Naive thymus-derived CD4-positive, alpha-beta T cell (primary cell): ENCODE measurements at places on chromosomes 13 and 19. TPM values are rescaled to one million over a fixed set of nuclear protein-coding genes. Genes with fewer than 3 reads are reported as not detected.
A peak's percentile ranks its signal among the peaks of the same experiment; 100 is the strongest.

Gene HPN
- total RNA-seq: not detected

- no peak overlapping the region for H3K4me3 ChIP-seq
- H3K27me3 ChIP-seq: no peaks in the 10 kb centered on the region
- H3K4me1 ChIP-seq: no peaks in the 10 kb centered on the region
- H3K36me3 ChIP-seq: no peaks in the 10 kb centered on the region
Observed at GRCh38 chr13:20997301-20998161, 63.9 kb downstream of the LATS2 start.

- H3K36me3 ChIP-seq: peaks cover 4% of the 10 kb centered on the region
- no peaks in the 10 kb centered on the region for H3K27me3 ChIP-seq
- H3K4me3 ChIP-seq: peak overlapping the region; percentile 49
- H3K27ac ChIP-seq: peak overlapping the region; percentile 75
- peaks cover 12% of the 10 kb centered on the region for H3K4me1 ChIP-seq
- DNase-seq: peak; percentile 37
Observed at GRCh38 chr19:610071-610800, 20.6 kb downstream of the HCN2 start.

GRCh38 chr13:99693852-99694611 is 192.8 kb downstream of the TM9SF2 start:
- no peaks in the 10 kb centered on the region for H3K4me1 ChIP-seq
- H3K36me3 ChIP-seq: no peaks in the 10 kb centered on the region
- no peak for DNase-seq
- H3K27me3 ChIP-seq: no peaks in the 10 kb centered on the region
- no peak overlapping the region for H3K27ac ChIP-seq

DNA sequence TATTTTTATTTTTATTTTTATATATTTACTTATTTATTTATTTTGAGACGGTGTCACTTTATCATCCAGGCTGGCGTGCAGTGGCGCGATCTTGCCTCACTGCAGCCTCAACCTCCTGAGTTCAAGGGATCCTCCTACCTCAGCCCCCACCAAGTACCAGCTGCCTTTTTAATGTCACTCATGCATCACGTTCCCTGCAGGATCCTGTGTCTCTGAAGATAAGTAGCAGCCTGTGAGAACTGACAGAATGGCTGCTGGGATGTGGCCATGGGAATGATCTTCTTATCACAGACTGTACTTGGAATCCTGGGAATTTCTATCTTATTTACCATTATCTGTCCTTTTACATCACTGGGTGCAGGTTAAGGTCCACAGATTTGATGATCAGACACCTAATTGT is 9.2 kb upstream of the ZNF761 start:
- no peak overlapping the region for H3K27ac ChIP-seq
- H3K4me3 ChIP-seq: no peak overlapping the region
- DNase-seq: no peak
- H3K4me1 ChIP-seq: no peaks in the 10 kb centered on the region
- no peaks in the 10 kb centered on the region for H3K27me3 ChIP-seq
